ENCODE measurements at places on chromosomes 7 and 10. TPM values are rescaled to one million over a fixed set of nuclear protein-coding genes. Genes with fewer than 3 reads are reported as not detected.

Gene PRKG1
- not detected for total RNA-seq

Gene NUTM2E
- total RNA-seq = not detected

Gene PON1
- total RNA-seq = not detected

Gene SPDYE9
- not detected for total RNA-seq

Gene MMD2
- not detected for total RNA-seq

Gene SPACDR
- 1.5 TPM for total RNA-seq

Gene IL15RA
- 30.0 TPM for total RNA-seq

Gene SOSTDC1
- not detected for total RNA-seq

Gene ANKRD7
- total RNA-seq = 1.6 TPM

Gene ASB10
- total RNA-seq = not detected

Gene TRA2A
- total RNA-seq = 102 TPM

Gene C7orf33
- total RNA-seq = not detected

Gene LMTK2
- total RNA-seq = 13.0 TPM

Gene NUDCD3
- 94.9 TPM for total RNA-seq

Gene PON3
- total RNA-seq = 0.32 TPM

Gene ANXA8
- not detected for total RNA-seq

Gene COL17A1
- not detected for total RNA-seq

Gene HYAL4
- not detected for total RNA-seq

Gene ANXA8L1
- not detected for total RNA-seq

Gene CD36
- total RNA-seq = not detected

Gene OLAH
- total RNA-seq = 1.2 TPM

Gene SPDYE2B
- total RNA-seq = not detected

Gene SNCG
- total RNA-seq = not detected

Gene PTPRN2
- total RNA-seq = 0.72 TPM

Gene NCAPG2
- total RNA-seq = 104 TPM

Gene GOLGA7B
- 0.90 TPM for total RNA-seq

Gene ITGB8
- not detected for total RNA-seq

Gene ACSL5
- 54.3 TPM for total RNA-seq

Gene ASAH2B
- 7.7 TPM for total RNA-seq

Gene DDX21
- 306 TPM for total RNA-seq

Gene EBF3
- total RNA-seq = not detected

Gene NPSR1
- not detected for total RNA-seq

Gene CLDN4
- total RNA-seq = 0.33 TPM

Gene UNCX
- not detected for total RNA-seq
